ELF-1 (cell line): ENCODE measurements at places on chromosomes 2 and 18.

DNA sequence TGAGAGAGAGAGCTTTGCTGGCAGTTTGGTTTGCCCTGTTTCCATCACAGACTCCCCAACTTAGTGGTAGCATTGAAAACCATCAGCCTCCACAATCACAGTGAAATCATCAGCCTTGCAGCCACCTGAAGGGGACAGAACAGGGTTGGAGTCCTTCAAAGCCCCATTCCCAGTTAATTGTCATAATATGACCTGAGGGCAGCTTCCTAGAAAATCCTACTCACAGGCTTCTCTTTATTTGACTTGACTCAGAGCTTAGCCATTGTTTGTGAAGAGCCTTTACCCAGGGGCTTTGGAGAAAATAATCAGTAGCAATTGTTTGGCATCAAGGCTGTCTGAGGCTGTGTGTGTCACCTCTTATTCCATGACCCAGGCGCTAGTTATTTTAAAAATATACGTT is 308.7 kb downstream of the CBLN2 start:
- DNase-seq = no peak

DNA sequence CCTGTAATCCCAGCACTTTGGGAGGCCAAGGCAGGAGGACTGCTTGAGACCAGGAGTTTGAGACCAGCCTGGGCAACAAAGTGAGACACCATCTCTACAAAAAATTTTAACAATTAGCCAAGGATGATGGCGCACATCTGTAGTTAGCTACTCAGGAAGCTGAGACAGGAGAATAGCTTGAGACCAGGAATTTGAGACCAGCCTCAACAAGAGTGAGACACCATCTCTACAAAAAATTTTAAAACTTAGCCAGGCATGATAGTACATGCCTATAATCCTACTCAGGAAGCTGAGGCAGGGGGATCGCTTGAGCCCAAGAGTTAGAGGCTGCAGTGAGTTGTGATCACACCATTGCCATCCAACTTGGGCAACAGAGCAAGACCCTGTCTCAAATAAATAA is 7.0 kb downstream of the MEMO1 start:
- DNase-seq = no peak

DNA sequence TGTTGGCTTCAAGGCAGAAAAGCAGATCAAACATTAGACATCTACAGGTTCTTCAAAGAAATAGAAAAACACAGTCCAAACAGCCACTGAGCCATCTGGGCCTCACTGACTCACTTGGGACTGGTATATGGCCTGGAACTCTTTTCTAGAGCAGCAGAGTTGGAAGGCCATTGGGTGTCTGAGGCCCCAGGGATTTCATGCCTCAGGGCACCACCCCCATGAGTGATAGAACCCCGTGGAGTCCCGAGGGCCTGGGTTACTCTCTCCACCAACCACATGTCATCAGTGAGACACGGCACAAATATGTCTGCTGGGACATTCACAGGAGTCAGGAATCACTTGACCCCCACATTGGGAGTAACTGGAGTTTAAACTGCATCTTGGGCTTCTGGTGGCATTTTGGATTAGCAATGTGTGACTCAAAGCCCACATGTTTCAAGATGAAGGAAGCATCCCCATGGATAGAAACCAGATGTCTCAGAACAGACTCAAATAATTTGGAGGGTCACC is 44.0 kb downstream of the CAPN13 start:
- no peak for DNase-seq

DNA sequence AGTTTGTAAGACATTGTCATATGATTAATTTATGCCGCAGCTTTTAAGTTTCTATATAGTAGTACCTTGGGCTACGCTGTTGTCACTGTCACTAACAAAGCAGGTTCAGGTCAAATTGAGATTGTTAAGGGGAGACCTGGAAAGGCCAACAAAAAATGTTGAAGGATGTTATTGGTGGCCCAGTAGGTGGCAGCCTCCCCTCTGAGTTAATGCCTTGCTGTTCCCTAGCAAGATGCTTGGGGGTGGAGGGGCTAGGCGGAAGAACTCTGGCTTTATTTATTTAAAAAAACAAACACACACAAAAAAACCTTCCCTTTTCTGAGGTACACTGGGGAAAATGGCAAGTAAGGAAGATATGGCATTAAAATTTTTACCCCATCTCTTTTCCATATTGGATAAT is 128.3 kb upstream of the ATP5MC3 start:
- DNase-seq = peak; percentile 42

DNA sequence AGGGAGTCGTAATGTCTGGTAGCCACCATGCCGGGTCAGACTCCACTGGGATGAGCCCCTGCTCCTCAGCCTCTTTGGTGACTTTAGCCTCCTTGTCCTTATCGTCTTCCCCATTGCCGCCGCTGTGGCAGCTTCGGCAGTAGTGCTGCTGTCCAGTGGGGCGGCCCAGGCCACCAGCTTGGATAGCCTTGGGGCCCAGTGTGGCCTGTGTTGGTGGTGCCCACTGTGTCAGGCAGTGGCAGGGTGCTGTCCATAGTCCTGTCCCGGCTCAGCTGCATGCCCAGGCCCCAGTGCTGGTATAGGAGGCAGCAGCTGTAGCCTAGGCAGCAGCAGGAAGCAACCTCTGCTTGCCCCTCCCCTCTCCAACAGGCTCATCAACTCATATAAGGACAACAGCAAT is 197.1 kb upstream of the RAB12 start:
- DNase-seq = no peak

DNA sequence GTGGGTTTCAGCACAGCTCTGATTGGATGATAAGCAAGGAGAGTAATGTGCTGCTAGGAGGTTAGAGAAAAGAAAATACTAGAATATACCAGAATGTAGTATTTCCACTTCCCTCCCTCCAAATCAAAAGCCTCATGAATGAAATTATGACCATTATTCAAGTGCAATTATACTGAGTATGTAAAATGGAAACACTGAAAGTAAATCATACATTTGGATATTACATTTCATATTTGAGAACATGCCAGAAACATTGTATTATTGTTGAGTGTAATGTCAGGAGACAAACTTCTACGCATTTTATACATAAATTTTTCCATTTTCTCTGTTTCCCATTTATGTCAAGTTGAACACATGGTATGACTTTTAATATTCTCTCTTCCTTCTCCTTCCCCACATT is 942 bp upstream of the CETN1 start:
- no peak for DNase-seq

DNA sequence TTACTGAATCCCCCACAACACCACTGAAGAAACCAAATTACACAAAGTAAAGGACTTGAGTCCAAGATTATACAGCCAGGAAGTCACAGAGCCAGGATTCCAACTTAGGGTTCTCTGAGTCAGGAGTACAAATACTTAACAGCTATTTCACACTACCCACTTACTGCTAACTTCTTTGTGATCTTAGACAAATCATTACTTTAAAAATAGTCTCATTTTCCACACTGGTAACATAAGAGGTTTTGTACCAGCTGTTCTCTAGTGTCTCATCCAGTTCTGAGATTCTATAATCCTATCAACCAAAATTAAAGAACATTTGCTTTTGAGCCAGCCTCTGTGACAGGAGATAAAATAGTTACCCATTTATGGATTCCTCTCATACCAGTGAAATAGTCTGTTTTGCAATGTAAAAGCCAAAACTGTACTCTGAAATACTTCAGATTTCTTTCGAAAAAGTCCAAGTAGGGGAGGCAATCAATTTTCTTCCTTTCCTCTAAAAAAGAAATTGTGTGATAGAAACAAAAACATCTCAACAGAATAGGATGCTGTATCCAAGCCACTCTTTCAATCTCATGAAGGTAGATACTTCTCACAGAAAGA is 157.6 kb downstream of the LRATD1 start:
- no peak for DNase-seq

- no peak for DNase-seq
These were observed 954.3 kb upstream of the ACVR2A start for GRCh38 chr2:146890491-146890890.

- no peak for DNase-seq
These were observed 34.8 kb downstream of the CDH20 start for GRCh38 chr18:61368001-61368400.

DNA sequence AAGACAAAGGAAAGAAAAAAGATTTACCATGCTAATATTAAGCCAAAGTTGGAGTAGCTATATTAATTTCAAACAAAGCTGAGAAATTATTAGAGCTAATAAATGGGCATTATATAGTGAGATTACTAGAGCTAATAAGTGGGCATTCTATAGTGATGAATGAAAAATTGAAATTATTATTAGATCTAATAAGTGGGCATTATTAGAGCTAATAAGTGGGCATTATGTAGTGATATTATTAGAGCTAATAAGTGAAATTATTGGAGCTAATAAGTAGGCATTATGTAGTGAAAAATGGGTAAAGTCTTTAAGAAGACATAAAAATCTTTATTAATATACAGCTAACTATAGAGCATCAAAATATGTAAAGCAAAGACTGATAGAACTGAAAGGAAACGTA is 745.7 kb downstream of the TRIB2 start:
- no peak for DNase-seq

- no peak for DNase-seq
These were observed 364.8 kb downstream of the TGIF1 start for GRCh38 chr18:3814816-3815215.
